Activated CD8-positive, alpha-beta memory T cell treated with anti-CD3 and anti-CD28 coated beads, Interleukin-2, amount 10 ng/mL, durations not matched to agents 7 days and 5 days (primary cell): ENCODE measurements at places on chromosomes 12 and 14. TPM values are rescaled to one million over a fixed set of nuclear protein-coding genes. Genes with fewer than 3 reads are reported as not detected.

SLC10A1 gene
- total RNA-seq: not detected

KRT78 gene
- total RNA-seq: not detected

KLRF1 gene
- 0.54 TPM for total RNA-seq

ADAMTS20 gene
- total RNA-seq: not detected

ZFYVE1 gene
- 13.9 TPM for total RNA-seq

KCNH3 gene
- 1.1 TPM for total RNA-seq

CPNE6 gene
- total RNA-seq: 0.12 TPM

SERPINA12 gene
- not detected for total RNA-seq

LIN7A gene
- total RNA-seq: not detected

PPFIBP1 gene
- total RNA-seq: 23.2 TPM

LRRIQ1 gene
- not detected for total RNA-seq

HSPB8 gene
- total RNA-seq: not detected

HPD gene
- total RNA-seq: not detected

PPP1R1A gene
- not detected for total RNA-seq

ATP2B1 gene
- 23.2 TPM for total RNA-seq

MGP gene
- not detected for total RNA-seq

PTPN6 gene
- total RNA-seq: 367 TPM

EML1 gene
- not detected for total RNA-seq

TMX1 gene
- total RNA-seq: 59.3 TPM

CDK2 gene
- total RNA-seq: 158 TPM

MIPOL1 gene
- total RNA-seq: not detected

PLA2G1B gene
- not detected for total RNA-seq

C14orf119 gene
- total RNA-seq: 53.2 TPM

BCL2L14 gene
- 12.2 TPM for total RNA-seq

TAMALIN gene
- total RNA-seq: 2.2 TPM

CCDC196 gene
- not detected for total RNA-seq

CELA1 gene
- not detected for total RNA-seq

ATF7IP gene
- total RNA-seq: 115 TPM

SERPINA10 gene
- total RNA-seq: not detected

KIF26A gene
- total RNA-seq: 0.21 TPM

NRL gene
- 3.2 TPM for total RNA-seq

RERG gene
- not detected for total RNA-seq

SSPN gene
- not detected for total RNA-seq
